ENCODE measurements at places on chromosomes 7 and 10. TPM values are rescaled to one million over a fixed set of nuclear protein-coding genes. Genes with fewer than 3 reads are reported as not detected.

The BICC1 gene
- 13.5 TPM for total RNA-seq

The VSTM2A gene
- total RNA-seq: not detected

The LRRD1 gene
- not detected for total RNA-seq

The LLCFC1 gene
- not detected for total RNA-seq

The LIPF gene
- total RNA-seq: not detected

The BCAP29 gene
- total RNA-seq: 85.9 TPM

The GCK gene
- 2.7 TPM for total RNA-seq

The UCN3 gene
- total RNA-seq: not detected

The DNAJC1 gene
- total RNA-seq: 38.1 TPM

The IFIT3 gene
- 21.1 TPM for total RNA-seq

The KMT2C gene
- total RNA-seq: 6.1 TPM

The XPNPEP1 gene
- total RNA-seq: 97.7 TPM

The COPG2 gene
- 18.4 TPM for total RNA-seq

The ANKRD7 gene
- 2.6 TPM for total RNA-seq

The LAMB4 gene
- total RNA-seq: under 0.01 TPM

The CUL2 gene
- 32.6 TPM for total RNA-seq

The PGAM2 gene
- not detected for total RNA-seq

The ABCB4 gene
- total RNA-seq: 0.29 TPM

Measured in myometrial cell (primary cell).